ENCODE measurements at places on chromosomes 7 and 10. TPM values are rescaled to one million over a fixed set of nuclear protein-coding genes. Genes with fewer than 3 reads are reported as not detected.

- no peaks in the 10 kb centered on the region for H3K4me1 ChIP-seq
- no peak overlapping the region for H3K27ac ChIP-seq
Measured at GRCh38 chr10:49009199-49009979, 69.7 kb upstream of the LRRC18 start.

- peaks cover 7% of the 10 kb centered on the region for H3K27me3 ChIP-seq
- H3K4me1 ChIP-seq, result peaks cover 9% of the 10 kb centered on the region
- no peak for DNase-seq
- no peak overlapping the region for H3K27ac ChIP-seq
Measured at GRCh38 chr10:86944907-86945306, 12.5 kb downstream of the MMRN2 start.

- H3K27me3 ChIP-seq, result no peaks in the 10 kb centered on the region
- no peak overlapping the region for H3K27ac ChIP-seq
- H3K4me1 ChIP-seq, result peaks cover 11% of the 10 kb centered on the region
Measured at GRCh38 chr10:113879691-113880090, 25.2 kb downstream of the NHLRC2 start.

GRCh38 chr7:133258174-133258573, 5.3 kb downstream of the EXOC4 start:
- no peak overlapping the region for H3K27ac ChIP-seq
- H3K27me3 ChIP-seq, result no peaks in the 10 kb centered on the region

- H3K27me3 ChIP-seq, result no peaks in the 10 kb centered on the region
- no peak overlapping the region for H3K4me3 ChIP-seq
- H3K4me1 ChIP-seq, result peaks cover 18% of the 10 kb centered on the region
- peaks cover 2% of the 10 kb centered on the region for H3K36me3 ChIP-seq
- DNase-seq, result no peak
Measured at GRCh38 chr10:119784340-119785067, 58.7 kb downstream of the INPP5F start.

Gene NKX2-3
- not detected for total RNA-seq

GRCh38 chr7:114112806-114113205, 194.0 kb upstream of the PPP1R3A start:
- DNase-seq, result no peak
- no peaks in the 10 kb centered on the region for H3K36me3 ChIP-seq
- no peaks in the 10 kb centered on the region for H3K27me3 ChIP-seq

Gene TAS2R3
- 3.9 TPM for total RNA-seq

Gene BAZ1B
- 92.1 TPM for total RNA-seq

DNA sequence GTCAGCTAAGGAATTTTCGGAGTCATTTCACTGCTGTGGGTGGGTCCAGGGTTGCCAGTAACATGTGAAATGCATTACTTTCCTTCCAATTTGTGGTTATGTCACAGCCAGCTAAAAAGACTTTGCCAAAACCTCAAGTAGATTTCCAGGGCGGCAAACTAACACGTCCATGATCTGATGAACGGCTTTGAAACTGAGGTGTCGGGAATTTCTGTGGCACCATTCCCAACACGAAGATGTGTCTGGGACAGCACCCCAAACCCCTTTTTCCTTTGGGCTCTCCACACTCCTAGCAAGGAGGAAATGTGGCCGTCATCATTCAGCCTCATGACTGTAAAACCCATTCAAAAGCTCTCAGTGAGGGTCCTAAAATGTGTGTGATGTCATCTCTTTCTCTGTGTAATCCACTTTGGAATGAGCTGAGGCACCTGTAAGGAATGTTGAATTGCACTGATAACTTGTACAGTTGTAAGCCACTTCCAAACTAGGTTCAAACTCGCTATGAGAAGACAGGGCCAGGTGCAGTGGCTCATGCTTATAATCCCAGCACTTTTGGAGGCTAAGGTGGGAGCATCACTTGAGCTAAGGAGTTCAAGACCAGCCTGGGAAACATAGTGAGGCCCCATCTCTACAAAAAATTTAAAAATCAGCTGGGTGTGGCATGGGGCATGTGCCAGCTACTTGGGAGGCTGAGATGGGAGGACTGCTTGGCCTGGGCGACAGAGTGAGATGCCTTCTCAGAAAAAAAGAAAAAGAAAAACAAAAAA, 146.1 kb upstream of the FRMD4A start:
- no peaks in the 10 kb centered on the region for H3K36me3 ChIP-seq
- H3K4me3 ChIP-seq, result no peak overlapping the region
- H3K4me1 ChIP-seq, result no peaks in the 10 kb centered on the region
- no peak overlapping the region for H3K27ac ChIP-seq

Gene USP54
- total RNA-seq, result 79.0 TPM

DNA sequence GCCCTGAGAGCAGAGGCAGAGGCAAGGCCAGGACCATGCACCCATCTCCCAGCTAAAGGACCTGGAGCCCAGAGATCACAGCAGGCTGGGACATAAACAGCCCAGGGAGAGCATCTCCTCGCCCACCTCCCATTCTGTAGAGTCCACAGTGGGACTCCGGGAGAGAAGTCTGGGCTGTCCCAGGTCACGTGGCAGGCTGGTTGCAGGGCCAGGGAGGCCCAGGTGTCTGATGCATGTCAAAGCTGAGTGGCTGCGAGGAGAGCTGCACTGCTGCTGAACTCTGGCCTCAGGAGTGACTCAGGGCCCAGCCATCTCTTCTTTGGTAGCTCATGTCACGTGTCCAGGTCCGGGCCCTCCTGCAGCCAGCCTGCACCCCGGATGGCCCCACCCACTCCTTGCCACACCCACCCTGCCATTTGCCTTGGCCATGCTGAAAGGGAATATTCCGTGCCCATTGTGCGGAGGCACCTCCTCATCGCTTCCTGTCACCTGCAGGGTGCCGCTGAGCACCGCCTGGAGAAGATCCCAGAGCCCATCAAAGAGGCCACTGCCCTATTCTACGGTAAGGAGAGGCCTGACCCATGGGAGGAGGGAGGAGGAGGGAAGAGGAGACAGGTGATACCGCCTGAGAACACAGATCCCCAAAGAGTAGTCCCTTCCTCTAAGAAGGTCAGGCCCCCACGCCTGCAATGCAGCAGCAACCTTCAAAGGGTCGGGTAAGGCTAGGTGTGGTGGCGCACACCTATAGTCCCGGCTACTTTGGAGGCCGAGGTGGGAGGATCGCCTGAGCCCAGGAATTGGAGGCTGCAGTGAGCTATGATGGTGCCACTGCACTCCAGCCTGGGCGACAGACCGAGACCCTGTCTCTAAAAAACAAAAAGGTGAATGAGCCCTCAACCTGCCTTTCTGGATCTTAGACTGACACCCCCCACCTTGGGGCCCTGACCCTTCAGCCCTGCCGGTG, 12.6 kb upstream of the SH2B2 start:
- H3K4me3 ChIP-seq, result no peak overlapping the region
- no peak for DNase-seq
- no peaks in the 10 kb centered on the region for H3K27me3 ChIP-seq

GRCh38 chr7:100681491-100682227, 8.1 kb downstream of the GNB2 start:
- peaks cover 10% of the 10 kb centered on the region for H3K36me3 ChIP-seq
- H3K4me1 ChIP-seq, result no peaks in the 10 kb centered on the region
- no peak overlapping the region for H3K27ac ChIP-seq

GRCh38 chr7:75532639-75533038, 40.5 kb downstream of the SPDYE5 start:
- H3K27ac ChIP-seq, result no peak overlapping the region
- H3K27me3 ChIP-seq, result no peaks in the 10 kb centered on the region
- H3K4me1 ChIP-seq, result peaks cover 3% of the 10 kb centered on the region

Gene SORCS3
- 0.31 TPM for total RNA-seq

GRCh38 chr10:124671486-124672075, 72.6 kb downstream of the FAM53B start:
- H3K36me3 ChIP-seq, result peaks cover 2% of the 10 kb centered on the region
- DNase-seq, result no peak
- H3K4me3 ChIP-seq, result no peak overlapping the region
- H3K27ac ChIP-seq, result peak overlapping the region; percentile 86
- H3K27me3 ChIP-seq, result no peaks in the 10 kb centered on the region

DNA sequence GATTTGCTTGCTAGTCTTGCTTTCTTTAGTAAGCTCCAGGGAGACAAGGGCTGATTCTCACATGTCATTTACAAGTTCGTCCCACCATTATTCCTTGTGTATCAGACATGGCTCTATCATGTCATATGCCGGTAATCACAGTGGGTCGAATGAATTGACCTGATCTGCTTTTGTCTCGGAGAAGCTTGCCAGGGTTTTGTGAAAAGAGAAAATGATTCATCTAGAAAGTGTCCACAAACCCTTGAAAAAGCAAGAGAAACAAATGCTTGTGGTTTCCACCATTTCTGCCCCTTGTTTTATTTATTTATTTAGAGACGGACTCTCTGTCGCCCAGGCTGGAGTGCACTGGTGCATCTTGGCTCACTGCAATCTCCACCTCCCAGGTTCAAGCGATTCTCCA, 278.5 kb downstream of the TCF7L2 start:
- no peak overlapping the region for H3K4me3 ChIP-seq
- DNase-seq, result no peak
- no peak overlapping the region for H3K27ac ChIP-seq
- H3K27me3 ChIP-seq, result peaks cover 26% of the 10 kb centered on the region
- H3K36me3 ChIP-seq, result no peaks in the 10 kb centered on the region

Gene LMTK2
- total RNA-seq, result 32.3 TPM

Gene FAM25G
- total RNA-seq, result not detected

Gene MYOF
- total RNA-seq, result 25.5 TPM

GRCh38 chr10:131358741-131359442, 47.4 kb upstream of the TCERG1L start:
- H3K4me1 ChIP-seq, result no peaks in the 10 kb centered on the region
- H3K27me3 ChIP-seq, result peaks cover 34% of the 10 kb centered on the region
- H3K4me3 ChIP-seq, result no peak overlapping the region
- no peak for DNase-seq
- H3K36me3 ChIP-seq, result no peaks in the 10 kb centered on the region
- H3K27ac ChIP-seq, result no peak overlapping the region

DNA sequence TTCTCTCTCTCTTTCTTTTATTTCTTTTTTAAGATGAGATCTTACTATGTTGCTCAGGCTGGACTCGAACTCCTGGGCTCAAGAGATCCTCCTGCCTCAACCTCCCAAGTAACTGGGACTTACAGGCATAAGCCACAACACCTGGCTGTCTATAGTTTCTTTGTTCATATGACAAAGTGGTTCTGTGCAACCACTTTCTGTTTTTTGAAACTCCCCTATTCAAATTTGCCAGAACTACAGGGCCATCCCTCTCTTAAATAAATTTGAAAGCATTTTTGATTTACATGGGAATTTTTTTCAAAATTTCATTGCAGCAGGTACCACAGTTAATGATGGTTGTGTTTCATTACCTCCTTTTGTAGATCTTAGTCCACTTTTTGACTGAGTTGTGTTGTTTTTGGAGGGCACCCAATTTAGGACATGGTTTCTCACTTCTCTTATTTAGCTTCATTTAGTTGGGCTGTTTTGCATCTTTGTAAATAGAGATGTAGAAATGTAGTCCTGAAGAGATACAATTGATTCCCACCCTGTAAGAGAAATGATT, 119.2 kb downstream of the LRRC4 start:
- no peak overlapping the region for H3K4me3 ChIP-seq
- no peaks in the 10 kb centered on the region for H3K27me3 ChIP-seq
- DNase-seq, result no peak
- peaks cover 22% of the 10 kb centered on the region for H3K4me1 ChIP-seq
- no peaks in the 10 kb centered on the region for H3K36me3 ChIP-seq
- H3K27ac ChIP-seq, result no peak overlapping the region

- no peaks in the 10 kb centered on the region for H3K36me3 ChIP-seq
- no peak overlapping the region for H3K4me3 ChIP-seq
- H3K27me3 ChIP-seq, result peaks cover under 1% of the 10 kb centered on the region
- H3K4me1 ChIP-seq, result no peaks in the 10 kb centered on the region
- no peak overlapping the region for H3K27ac ChIP-seq
Measured at GRCh38 chr10:52443419-52444388, 129.6 kb downstream of the DKK1 start.

DNA sequence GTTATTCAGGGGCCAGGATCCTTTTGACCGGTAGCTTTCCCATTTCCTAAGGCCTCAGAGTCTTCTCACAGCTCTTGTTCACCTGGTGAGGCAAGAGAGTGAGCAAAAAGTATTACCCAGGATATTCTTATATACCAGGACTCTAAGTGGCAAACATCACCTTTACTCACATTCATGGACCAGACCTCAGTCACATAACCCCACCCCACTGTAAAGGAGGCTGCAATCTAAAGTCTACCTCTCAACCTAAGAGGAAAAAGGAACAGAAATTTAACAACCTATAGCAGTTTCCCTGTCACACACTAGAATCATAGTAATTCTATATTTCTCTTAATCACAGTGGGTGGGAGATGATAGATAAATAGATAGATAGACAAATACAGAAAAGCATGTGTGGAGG, 176.0 kb upstream of the PTPRZ1 start:
- no peaks in the 10 kb centered on the region for H3K36me3 ChIP-seq
- no peak for DNase-seq
- no peak overlapping the region for H3K4me3 ChIP-seq
- H3K27me3 ChIP-seq, result no peaks in the 10 kb centered on the region

GRCh38 chr7:65239324-65239706, 134.3 kb upstream of the ZNF92 start:
- no peak overlapping the region for H3K27ac ChIP-seq
- no peak for DNase-seq
- H3K4me1 ChIP-seq, result peaks cover 2% of the 10 kb centered on the region
- peak overlapping the region; percentile 64 for H3K4me3 ChIP-seq
- no peaks in the 10 kb centered on the region for H3K36me3 ChIP-seq

DNA sequence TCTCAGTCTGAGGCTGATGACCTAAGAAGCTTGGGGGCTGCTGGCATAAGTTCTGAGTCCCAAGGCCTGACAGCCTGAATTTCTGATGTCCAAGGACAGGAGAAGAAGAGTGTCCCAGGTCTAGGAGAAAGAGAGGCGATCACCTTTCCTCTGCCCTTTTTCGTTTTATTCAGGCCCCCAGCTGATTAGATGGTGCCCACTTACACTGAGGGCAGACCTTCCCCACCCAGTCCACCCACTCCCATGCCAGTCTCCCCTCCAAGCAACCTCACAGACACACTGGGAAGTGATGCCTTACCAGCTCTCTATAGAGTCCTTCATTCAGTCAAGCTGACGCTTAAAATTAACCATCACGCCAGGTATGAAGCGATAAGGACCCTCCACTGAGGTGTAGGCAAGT, 19.3 kb upstream of the LOXL4 start:
- no peak for DNase-seq
- no peaks in the 10 kb centered on the region for H3K36me3 ChIP-seq
- peaks cover 22% of the 10 kb centered on the region for H3K27me3 ChIP-seq

- H3K4me1 ChIP-seq, result peaks cover 3% of the 10 kb centered on the region
- H3K27ac ChIP-seq, result no peak overlapping the region
- no peak for DNase-seq
Measured at GRCh38 chr7:157978766-157979165, 608.9 kb downstream of the PTPRN2 start.

DNA sequence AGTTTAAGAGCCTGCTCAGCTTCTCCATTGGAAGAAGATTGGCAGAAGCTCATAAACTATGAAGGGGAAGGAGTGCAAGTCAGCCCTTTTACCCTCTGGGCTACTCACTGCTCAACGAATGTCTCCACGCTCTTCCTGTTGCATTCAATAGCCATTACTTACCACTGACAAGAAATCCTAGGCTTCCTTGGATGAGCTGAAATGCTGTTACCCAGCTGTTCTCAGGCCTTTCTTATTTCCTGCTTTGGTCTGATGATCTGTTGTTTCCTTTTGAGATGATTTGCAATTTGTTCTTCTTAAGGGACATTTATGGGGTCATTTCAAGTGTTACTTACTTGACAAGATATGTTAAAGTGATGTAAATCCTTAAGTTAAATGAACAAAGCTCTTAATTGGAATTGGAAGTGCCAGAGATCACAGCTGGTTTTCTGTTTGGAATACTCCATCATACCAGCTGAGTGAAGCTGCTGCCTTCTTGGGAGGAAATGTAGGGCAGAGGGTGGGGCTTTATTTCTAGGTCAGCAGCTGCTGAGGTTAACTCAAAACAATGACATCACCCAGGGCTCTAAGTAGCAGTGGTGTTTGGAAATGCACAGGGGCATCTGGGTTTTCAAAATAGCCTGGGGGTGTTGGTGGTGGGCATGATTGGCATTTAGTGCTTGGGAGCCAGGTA, 170.0 kb downstream of the PRKCQ start:
- H3K4me1 ChIP-seq, result no peaks in the 10 kb centered on the region
- no peak overlapping the region for H3K27ac ChIP-seq
- no peaks in the 10 kb centered on the region for H3K36me3 ChIP-seq
